ENCODE measurements at places on chromosomes 5 and 9. TPM values are rescaled to one million over a fixed set of nuclear protein-coding genes. Genes with fewer than 3 reads are reported as not detected.
A peak's percentile ranks its signal among the peaks of the same experiment; 100 is the strongest.

GRCh38 chr5:14687023-14687665 lies 22.6 kb downstream of the OTULIN start:
- no peak for DNase-seq
- H3K36me3 ChIP-seq = peaks cover 88% of the 10 kb centered on the region
- H3K4me1 ChIP-seq = peaks cover 5% of the 10 kb centered on the region

- H3K36me3 ChIP-seq = no peaks in the 10 kb centered on the region
- no peaks in the 10 kb centered on the region for H3K27me3 ChIP-seq
- no peaks in the 10 kb centered on the region for H3K4me1 ChIP-seq
- DNase-seq = no peak
- no peak overlapping the region for H3K27ac ChIP-seq
- no peak overlapping the region for H3K4me3 ChIP-seq
Measured at GRCh38 chr5:9288234-9288633, 257.6 kb downstream of the SEMA5A start.

- H3K27me3 ChIP-seq = no peaks in the 10 kb centered on the region
- H3K27ac ChIP-seq = no peak overlapping the region
- H3K36me3 ChIP-seq = peaks cover 6% of the 10 kb centered on the region
- H3K4me1 ChIP-seq = no peaks in the 10 kb centered on the region
- H3K4me3 ChIP-seq = no peak overlapping the region
Measured at GRCh38 chr9:3386753-3387152, 139.0 kb downstream of the RFX3 start.

GRCh38 chr9:35619800-35620158 lies 1.6 kb upstream of the CD72 start:
- no peaks in the 10 kb centered on the region for H3K27me3 ChIP-seq
- no peaks in the 10 kb centered on the region for H3K36me3 ChIP-seq
- H3K4me3 ChIP-seq = no peak overlapping the region
- H3K4me1 ChIP-seq = peaks cover 40% of the 10 kb centered on the region
- peak overlapping the region; percentile 20 for H3K27ac ChIP-seq

- H3K27ac ChIP-seq = no peak overlapping the region
- no peaks in the 10 kb centered on the region for H3K4me1 ChIP-seq
- no peak for DNase-seq
- H3K27me3 ChIP-seq = no peaks in the 10 kb centered on the region
- no peak overlapping the region for H3K4me3 ChIP-seq
Measured at GRCh38 chr5:140224658-140225057, 49.7 kb downstream of the CYSTM1 start.

GRCh38 chr5:150511578-150512367 lies 3.8 kb downstream of the NDST1 start:
- no peak overlapping the region for H3K4me3 ChIP-seq
- no peak overlapping the region for H3K27ac ChIP-seq
- H3K4me1 ChIP-seq = no peaks in the 10 kb centered on the region
- H3K27me3 ChIP-seq = no peaks in the 10 kb centered on the region
- no peak for DNase-seq
- no peaks in the 10 kb centered on the region for H3K36me3 ChIP-seq

- H3K36me3 ChIP-seq = no peaks in the 10 kb centered on the region
- no peaks in the 10 kb centered on the region for H3K4me1 ChIP-seq
- no peak for DNase-seq
- no peak overlapping the region for H3K4me3 ChIP-seq
Measured at GRCh38 chr9:90914196-90914595, 112.6 kb downstream of the SYK start.

DNA sequence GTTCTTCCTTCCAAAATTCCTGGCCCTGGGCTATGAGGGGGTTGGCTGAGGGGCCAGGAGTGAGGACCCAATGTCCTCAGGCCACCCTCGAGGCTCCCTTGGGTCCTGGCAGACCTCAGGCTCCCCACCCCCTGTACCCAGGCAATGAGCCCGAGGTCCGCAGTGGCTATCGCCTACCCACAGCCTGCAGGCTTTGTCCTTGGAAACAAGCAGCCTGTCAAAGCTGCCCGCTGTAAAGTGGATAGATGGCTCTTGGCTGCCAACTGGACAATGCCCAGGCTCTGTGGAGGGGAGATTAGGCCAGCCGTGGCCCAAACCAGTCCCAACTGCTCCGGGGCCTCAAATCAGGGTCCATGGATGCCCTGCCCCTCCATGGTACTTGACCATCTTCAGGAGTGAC lies 2.2 kb upstream of the ADGRD2 start:
- H3K4me1 ChIP-seq = peaks cover 4% of the 10 kb centered on the region
- H3K27me3 ChIP-seq = peaks cover 27% of the 10 kb centered on the region
- DNase-seq = no peak
- H3K4me3 ChIP-seq = no peak overlapping the region
- no peak overlapping the region for H3K27ac ChIP-seq

Gene SEMA5A
- total RNA-seq = 2.9 TPM

Measured in CD4-positive, alpha-beta T cell (primary cell).